ENCODE measurements at places on chromosomes 16 and 17. TPM values are rescaled to one million over a fixed set of nuclear protein-coding genes. Genes with fewer than 3 reads are reported as not detected.

Gene TP53TG3C
- total RNA-seq: not detected

Gene MRPS7
- 43.1 TPM for total RNA-seq

Gene TNFRSF13B
- not detected for total RNA-seq

Gene ACSM3
- 0.69 TPM for total RNA-seq

Gene CFAP97D1
- not detected for total RNA-seq

Gene RFFL
- total RNA-seq: 8.2 TPM

Gene CCDC144A
- 7.9 TPM for total RNA-seq

Gene KCNJ18
- not detected for total RNA-seq

Gene RAB11FIP4
- total RNA-seq: 0.16 TPM

Gene OR3A2
- 0.32 TPM for total RNA-seq

Gene EVPLL
- not detected for total RNA-seq

Gene MYO15A
- total RNA-seq: 2.7 TPM

Gene TMEM235
- not detected for total RNA-seq

Gene TMC6
- 0.47 TPM for total RNA-seq

Gene GP2
- not detected for total RNA-seq

Gene VPS9D1
- total RNA-seq: 8.0 TPM

Gene CD300LB
- total RNA-seq: not detected

Gene PNMT
- total RNA-seq: not detected

Gene CDRT15
- not detected for total RNA-seq

Gene GALNS
- total RNA-seq: 14.3 TPM

Gene SLC9A5
- total RNA-seq: 2.2 TPM

Gene MT1H
- total RNA-seq: not detected

Gene C16orf89
- total RNA-seq: 2.5 TPM

Gene HBA2
- not detected for total RNA-seq

Gene MNT
- total RNA-seq: 11.8 TPM

Gene ANKFY1
- total RNA-seq: 33.3 TPM

Gene FZD2
- 18.1 TPM for total RNA-seq
